ENCODE measurements at places on chromosomes 6 and 20.

- no peak for DNase-seq
These were observed 14.6 kb upstream of the MEI4 start for GRCh38 chr6:77638129-77638830.

GRCh38 chr6:105164418-105164817, 15.4 kb downstream of the POPDC3 start:
- no peak for DNase-seq

- DNase-seq = no peak
These were observed 26.8 kb downstream of the SLC17A9 start for GRCh38 chr20:62979310-62979709.

DNA sequence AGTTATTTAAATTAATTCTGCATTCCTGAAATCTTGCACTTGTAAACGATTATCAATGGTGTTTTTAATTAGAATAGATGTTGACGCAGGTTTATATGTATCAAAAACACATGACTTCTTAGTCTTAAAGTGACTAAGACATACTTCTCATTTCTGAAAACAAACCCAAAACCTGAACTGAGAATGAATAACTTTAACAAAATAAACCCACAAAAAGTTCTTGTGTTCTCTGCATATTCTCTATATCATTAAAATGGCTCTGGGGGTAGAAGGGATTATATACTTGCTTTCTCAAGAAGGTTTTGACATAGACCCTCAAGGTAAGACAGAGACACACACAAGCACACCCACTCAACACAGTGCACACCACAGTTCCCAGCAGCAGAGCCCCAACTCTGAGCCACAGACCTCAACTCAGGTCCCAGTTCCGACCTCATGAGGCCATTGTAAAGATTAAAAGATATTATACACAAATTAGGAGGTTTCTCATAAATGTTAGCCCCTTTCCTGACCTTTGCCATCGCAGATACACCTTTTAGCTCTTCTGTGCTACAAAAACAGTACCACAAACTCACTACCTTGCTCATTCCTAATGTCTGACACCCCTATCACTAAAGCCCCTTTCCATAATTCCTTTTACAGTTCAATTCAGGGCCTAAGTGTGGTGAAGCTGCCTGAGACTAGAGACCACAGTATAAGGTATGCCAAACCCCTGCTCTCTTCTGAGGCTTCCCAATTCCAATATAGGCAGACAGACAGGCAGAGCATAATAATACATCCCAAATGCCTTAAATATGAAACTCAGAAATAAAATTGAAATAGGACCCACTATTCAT, 267.8 kb downstream of the PTPRK start:
- no peak for DNase-seq

GRCh38 chr6:47098570-47098993, 56.5 kb upstream of the ADGRF1 start:
- DNase-seq = no peak

DNA sequence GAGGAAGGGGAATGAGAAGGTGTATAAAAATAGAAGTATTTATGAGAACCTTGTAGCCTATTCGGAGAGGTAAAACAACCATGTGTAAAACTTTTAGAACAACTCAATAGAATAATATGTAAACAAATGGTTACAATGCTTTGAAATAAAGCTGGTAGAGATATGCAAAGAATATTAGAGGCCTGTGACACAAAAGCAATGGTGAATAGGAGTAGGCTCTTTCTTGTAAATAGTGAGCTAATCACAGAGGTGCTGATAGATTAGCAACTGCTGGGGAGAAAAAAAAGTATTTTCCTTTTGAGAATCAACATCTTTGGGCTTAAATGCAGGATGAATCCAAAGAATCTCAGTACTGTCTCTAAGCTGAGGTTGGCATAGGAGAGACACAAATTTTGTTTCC, 7.0 kb downstream of the TMEM200A start:
- DNase-seq = no peak

- DNase-seq = no peak
These were observed 54.2 kb downstream of the HIVEP1 start for GRCh38 chr6:12066297-12066696.

GRCh38 chr6:147209762-147210449, 5.7 kb downstream of the STXBP5 start:
- no peak for DNase-seq
